ENCODE measurements at places on chromosomes 4 and X.

DNA sequence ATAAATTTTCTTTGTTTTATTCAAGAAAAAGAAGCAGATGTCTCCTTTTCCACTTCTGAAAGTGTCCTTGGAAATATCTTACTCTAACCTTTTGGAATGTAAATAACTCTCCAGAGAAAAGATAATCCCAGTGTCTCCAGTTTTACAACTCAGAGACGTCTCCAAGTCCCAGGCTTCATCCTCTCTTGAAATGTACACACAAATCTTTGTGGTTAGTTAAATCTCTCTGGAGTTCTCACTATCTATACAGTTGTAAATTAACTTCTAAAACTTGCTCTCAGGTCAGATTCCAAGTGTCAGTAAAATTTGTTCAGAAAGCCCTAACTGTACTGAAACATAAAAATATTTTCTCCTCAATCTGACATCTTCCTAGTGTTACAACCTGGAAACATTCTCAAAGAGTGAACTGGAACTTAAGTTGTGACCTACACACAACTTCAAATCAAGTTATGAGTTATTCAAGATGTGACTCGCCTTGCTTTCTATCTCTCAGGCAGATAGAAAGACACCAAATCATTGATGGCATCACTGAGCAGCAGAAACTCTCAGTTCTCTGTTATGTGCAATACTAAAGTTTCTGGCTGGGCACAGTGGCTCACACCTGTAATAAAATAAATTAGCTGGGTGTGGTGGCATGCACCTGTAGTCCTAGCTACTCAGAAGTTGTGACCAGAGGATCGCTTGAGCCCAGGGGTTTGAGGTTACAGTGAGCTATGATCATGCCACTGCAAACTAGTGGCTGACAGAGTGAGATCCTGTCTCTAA, 284.2 kb downstream of the RCHY1 start:
- no peak for DNase-seq

GRCh38 chrX:18983666-18984380, at the start of gene PHKA2:
Gene PHKA2 (minus strand): TSS chrX:18984114. CDS start chrX:18983932, 182 bp downstream.
- peak; percentile 3 for DNase-seq

DNA sequence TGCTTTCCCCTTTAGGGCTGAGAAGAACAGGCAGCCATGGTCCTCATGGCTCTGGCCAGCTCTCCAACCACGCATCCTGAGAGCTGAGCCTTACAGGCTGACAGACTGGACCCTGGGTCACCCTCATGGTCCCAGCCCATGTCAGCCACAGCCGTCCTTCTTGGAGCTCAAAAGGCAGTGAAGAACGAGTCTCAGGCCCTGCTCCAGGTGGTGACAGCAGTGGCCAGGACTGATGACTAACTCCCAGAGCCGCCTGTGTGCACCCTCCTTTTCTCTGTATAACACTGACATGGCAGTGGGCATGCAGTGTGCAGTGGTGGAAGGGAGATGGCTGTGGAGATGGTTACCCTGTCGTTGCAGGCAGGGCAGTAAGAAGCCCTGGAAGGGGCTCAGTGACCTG, 10.3 kb upstream of the DUSP9 start:
- no peak for DNase-seq

GRCh38 chrX:107714206-107714891, 61.2 kb downstream of the TSC22D3 start:
- no peak for DNase-seq

DNA sequence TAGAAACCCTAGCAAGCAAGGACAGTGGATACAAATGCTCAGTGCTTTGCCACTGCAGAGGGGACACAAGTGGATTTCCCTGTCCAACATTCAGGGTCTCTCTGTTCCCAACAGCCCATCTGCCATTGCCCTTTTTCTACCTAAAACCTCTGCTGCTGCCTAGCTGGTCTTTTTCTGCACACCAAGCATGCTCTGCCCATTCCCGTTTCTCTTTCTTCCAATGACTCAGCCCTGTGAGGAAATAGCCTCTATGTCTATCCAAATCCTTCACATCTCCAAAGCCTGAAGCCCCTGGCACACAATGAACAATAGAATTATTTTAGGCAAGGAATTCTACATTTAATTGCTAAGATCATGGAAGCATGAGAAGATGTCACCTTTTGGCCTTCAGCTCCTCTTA, 5.7 kb upstream of the AMELX start:
- no peak for DNase-seq

GRCh38 chr4:158704274-158704673, 18.9 kb downstream of the PPID start:
- no peak for DNase-seq

DNA sequence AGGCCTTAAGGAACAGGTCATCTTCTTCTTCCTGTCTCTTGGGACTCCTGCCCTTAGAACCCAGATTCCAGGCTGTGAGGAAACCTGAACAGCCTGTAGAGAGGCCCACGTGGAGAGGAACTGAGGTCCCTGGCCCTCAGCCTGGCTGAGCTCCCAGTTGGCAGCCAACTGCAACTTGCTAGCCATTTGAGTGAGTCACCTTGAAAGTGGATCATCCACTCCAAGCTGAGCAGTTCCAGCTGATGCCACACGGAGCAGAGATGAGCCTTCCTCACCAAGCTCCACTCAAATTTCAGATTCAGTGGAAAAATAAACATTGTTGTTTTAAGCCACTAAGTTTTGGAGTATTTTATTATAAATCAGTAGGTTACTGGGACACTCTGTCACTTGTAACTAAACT, 392.5 kb downstream of the BCOR start:
- peak; percentile 75 for DNase-seq

- no peak for DNase-seq
These were observed 102.9 kb upstream of the ARSJ start for GRCh38 chr4:114082348-114082747.

Data from urothelium cell line (cell line).